ENCODE measurements at places on chromosomes 6 and 20.

GRCh38 chr6:104540743-104541142, 319.0 kb downstream of the HACE1 start:
- DNase-seq = no peak

DNA sequence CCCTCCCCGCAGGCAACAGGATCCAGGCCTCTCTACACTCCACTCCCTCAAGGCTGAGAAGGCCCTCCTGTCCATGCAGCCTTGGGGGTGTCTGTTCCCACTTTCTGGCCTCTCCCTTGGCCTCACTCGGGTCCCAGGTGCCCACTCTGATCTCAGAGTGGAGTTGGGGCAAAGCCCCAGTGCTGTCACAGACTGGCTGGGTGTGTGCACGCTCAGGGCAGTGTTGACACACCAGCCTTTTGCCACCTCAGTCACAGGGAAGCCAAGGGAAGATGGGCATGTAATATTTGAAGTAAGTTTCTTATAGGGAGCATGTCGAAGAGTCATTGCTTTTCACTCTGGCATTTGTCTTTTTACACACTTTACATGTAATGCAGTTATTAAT, 44.9 kb downstream of the HLA-DRA start:
- no peak for DNase-seq

GRCh38 chr20:41182296-41183212, 45.2 kb downstream of the PLCG1 start:
- DNase-seq = no peak

- DNase-seq = peak; percentile 19
Observed at GRCh38 chr6:36386495-36387439, 702 bp downstream of the ETV7 start.

DNA sequence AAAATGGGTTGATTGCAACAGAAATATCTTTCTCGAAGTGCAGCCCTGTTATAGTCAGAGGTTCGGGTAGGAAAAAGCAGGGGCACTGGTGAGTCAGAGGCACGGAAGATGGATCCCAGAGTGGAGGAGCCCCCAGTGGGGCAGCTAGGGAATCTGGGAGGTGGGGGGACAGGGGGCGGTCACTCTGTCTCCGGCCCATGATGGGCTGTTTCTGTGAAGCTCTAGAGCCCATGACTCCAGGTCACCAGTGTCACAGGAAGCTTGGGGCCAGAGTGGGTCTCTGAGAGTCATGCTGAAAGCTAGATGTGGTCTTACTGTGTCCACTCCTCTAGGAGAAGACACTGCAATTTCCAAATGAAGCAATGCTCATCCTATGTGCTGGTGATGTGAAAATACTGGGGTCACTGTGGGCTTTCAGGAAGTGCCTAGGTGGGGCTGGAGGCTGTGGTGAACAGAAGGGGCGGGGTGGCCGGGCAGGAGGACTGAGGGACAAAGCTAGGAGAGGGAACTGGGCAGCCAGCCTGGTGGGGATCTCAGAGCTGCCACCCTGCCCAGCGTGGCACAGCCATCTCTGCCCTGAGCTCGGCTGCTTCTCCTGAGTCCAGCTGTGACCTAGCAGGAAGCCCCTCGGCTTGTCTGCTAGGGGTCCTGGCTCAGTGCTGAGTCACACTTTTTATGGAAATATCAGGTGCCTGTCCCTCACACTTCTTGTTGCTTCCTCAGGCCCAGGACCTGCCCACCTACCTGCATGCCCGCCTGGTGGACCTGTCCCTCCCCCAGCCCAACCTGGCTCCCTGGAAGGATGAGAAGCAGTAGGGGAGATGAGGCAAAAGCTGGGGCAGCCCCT, 54.2 kb downstream of the IRF4 start:
- DNase-seq = no peak

DNA sequence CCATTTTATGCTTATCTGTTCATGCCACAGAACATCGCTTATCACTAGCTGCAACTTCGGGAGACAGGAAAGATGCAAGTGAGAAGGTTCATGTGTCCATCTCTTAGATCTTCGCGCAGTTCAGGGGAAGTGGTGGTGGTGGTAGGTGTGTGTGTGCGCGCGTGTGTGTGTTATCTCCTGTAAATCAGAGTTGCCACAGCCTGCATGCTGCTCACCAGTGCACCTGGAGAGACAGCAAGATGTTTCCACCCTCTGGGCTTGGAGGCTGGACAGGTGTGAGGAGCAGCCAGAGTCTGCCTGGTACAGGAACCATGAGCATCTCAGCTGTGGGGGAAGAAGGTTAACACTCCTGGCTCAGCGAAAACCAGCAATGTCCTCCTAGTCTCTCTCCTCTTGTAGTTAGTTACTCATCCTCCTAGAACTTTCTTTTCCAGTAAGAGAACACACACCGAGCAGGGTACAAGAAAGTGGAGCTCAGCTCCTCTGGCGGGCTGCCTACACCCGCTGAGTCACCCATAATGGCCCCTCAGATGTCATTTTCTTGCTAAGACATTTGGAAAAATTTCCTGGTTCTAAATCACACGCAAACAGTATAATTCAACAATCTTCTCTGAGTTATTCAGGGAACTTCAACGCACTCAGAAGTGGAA, 5.1 kb upstream of the TUBB1 start:
- no peak for DNase-seq

- DNase-seq = no peak
Observed at GRCh38 chr20:21436205-21436604, 38.9 kb upstream of the NKX2-4 start.

DNA sequence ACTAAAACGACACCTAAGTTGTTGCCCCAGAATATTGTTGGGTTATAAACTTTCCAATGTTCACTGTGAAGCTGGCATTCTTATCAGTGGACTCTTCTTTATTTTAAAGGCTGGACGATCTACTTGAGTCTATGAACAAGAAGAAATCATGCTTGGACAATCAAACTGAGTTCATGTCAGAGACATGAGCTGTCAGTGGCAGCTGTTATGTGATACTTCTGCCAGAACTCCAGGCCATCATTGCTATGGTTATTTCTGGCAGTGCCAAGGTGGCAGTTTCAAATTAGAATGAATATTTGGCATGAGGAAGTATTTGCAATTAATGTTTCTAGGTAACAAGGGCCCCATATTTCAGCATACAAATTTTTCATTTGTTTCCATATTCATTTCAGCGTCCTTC, 417.3 kb downstream of the LMBRD1 start:
- no peak for DNase-seq

- no peak for DNase-seq
Observed at GRCh38 chr20:24135781-24136180, 147.2 kb upstream of the GGTLC1 start.

GRCh38 chr6:161489626-161490306, 215.9 kb upstream of the AGPAT4 start:
- DNase-seq = no peak

GRCh38 chr6:93088621-93089501, 330.5 kb downstream of the EPHA7 start:
- DNase-seq = no peak

GRCh38 chr20:38334016-38334415, 12.3 kb upstream of the LBP start:
- DNase-seq = no peak

DNA sequence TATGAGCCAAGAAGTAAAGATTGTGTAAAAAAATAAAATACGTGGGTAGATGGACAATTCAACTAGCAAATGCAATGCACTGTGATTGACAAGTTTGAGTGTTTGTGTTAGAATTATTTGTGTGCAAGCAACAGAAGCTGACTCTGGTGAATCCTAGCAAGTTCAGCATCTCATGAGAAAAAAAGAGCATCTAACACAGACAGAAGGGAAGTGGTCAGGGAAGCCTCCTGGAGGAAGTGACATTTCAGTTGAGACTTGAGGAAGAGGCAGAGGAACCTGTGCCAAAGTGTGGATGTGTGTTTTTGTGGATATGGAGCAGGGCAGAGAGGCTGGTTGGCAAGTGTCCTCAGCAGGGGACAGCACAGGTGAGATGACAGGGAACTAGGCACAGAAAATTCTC, 248.7 kb downstream of the ZNF217 start:
- DNase-seq = no peak

DNA sequence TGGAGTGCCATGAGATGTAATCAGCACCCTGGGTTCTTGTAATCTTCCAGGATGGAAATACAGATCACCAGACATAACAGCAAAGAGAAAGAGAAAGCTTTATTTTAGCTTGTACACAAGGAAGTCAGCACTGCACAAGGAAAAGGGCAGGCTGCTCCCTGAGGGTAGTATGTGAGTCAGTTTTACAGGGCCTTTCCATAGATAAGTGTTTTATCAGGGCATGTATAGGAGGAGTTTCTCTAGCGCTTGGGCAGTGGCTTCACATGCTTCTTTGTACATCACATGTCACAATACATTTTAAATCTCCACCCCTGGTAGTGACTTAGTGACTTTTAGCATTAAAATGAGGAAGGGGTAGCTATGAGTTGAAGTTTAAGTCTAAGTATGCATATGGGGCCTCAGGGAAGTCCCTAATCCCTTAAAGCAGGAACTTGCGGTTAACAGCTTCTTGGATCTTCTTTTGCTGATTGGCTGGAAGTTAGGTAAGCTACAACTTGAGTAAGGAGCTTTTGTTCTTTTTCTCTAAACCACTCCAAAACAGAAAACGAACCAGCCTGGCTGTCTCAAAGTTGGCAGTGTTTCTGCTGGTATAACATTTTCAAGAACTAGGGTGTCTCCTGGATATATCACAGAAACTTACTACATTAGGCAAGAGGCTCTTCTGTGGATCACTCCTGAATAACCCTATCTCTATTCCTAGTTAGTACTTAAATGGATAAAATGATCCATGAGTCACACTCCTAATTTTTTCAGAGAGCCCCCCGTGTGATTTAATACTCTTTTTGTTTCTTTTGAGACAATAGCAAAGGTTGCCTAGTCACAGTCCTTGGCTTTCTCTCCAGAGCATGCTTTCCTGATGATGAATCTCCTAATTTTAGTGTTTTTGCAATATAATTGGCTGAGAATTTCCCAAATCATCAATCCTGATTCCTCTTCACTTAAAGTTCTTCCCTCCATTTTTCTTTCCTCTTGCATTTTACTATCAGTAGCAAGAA, 60.2 kb downstream of the MRAP2 start:
- peak; percentile 92 for DNase-seq

GRCh38 chr6:18154507-18155149, at the start of gene TPMT:
TSS of gene TPMT (minus strand) at chr6:18155077. CDS start at chr6:18149127, 5,950 bp downstream.
- DNase-seq = no peak

GRCh38 chr6:149335924-149336608, 18.6 kb downstream of the TAB2 start:
- no peak for DNase-seq

DNA sequence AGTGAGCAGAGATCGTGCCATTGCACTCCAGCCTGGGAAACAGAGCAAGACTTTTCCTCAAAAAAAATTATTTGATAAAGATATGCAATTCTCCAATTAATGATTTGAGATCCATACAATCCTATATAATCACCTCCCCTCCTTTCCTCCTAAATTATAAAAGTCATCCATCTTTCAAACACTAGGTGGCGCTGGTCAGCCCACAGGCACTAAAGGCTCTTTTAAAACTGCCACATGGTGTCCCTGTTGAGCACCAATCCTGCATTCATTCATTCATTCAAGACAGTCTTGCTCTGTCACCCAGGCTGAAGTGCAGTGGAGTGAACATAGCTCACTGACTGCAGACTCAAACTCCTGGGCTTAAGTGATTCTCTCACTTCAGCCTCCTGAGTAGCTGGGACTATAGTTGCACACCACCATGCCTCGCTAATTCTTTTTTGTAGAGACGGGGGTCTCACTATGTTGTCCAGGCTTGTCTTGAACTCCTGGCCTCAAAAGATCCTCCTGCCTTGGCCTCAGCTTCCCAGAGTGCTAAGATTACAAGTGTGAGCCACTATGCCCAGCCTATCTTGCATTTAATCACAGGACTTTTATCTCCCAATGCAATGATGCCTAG, 58.7 kb upstream of the SLC2A12 start:
- DNase-seq = peak; percentile 80

- no peak for DNase-seq
Observed at GRCh38 chr6:133671376-133671775, 217.5 kb upstream of the TCF21 start.

DNA sequence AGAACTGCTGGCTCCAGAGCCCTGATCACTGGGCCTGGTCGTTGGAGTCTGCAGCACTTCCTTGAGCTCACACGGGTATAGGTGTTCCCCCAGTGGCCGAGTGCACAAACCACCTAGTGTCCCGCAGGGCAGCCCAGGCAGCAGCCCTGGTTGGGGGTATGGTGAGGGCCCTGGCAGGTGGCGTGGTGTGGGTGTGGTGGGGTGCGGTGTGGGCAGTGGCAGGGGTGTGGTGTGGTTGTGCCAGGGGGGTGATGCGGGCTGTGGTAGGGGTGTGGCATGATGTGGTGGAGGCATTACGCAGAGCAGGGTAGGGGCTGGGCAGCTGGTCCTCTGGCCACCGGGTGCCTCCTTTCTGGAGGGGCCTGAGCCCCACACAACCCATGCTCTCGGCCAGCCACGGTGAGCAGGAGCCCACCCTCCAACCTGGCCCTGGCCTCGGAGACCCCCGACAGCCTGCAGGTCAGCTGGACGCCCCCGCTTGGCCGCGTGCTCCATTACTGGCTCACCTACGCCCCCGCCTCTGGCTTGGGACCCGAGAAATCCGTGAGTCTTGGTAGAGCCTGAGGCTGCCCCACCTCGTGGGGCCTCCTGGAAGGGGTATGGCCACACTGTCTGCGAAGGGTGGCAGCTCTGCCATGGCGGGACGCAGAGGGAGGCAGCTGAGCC, 20.5 kb downstream of the COL20A1 start:
- no peak for DNase-seq

- no peak for DNase-seq
Observed at GRCh38 chr20:24892522-24892921, 56.5 kb upstream of the CST7 start.

GRCh38 chr6:36154286-36154685, 24.0 kb downstream of the MAPK13 start:
- DNase-seq = no peak

DNA sequence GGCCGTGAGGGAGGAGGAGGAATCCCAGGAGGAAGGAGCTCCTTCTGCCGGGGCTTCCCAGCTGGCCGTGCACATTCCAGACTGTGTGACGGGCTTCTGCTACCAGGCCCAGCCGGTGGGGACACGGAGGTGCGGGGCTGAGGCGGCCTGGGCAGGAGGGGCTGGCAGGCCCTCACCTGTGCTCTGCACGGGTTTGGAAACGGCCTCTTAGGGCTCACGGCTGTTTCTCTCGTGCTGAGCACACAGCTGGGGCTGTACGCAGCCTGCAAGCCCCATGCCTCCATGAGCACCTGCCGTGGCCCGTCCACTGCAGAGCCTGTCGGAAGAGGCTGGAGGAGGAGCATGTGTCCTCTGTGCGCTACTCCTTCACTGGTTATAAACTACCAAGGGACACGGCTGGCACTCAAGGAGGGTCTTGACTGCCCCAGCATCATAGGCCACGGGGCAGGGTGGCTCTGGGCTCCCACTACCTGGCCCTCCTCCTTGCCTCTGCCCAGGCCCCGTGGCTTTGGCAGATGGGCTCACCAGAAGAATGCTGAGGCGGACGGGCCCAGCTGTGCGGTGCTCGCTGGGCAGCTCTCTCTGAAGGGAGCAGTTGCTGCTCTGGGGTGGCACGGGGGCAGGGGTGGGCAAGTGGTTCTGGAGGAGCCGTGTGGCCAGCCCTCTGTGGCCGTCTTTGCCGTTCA, 15.8 kb downstream of the NPEPL1 start:
- DNase-seq = peak; percentile 0

DNA sequence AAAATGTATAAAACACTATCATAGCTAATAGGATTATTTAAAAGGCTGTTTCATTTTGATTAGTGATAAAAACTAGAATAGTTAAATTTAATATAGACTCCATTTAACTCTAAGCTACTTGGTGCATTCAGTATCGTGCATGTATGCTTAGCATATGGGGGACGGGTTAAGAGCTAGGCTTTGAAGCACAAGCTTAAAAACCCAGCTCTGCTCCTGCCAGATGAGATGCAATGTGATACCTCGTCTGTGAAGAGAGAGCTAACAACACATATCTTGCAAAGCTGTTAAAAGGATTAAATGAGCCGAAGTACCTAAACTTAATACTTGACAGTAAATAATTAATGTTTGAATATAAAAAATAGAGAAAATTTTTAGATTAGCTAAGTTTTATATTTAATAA, 42.2 kb downstream of the DTNBP1 start:
- peak; percentile 24 for DNase-seq

All from NB4 (cell line).